ENCODE measurements at places on chromosomes 1 and 21.
A peak's percentile ranks its signal among the peaks of the same experiment; 100 is the strongest.

DNA sequence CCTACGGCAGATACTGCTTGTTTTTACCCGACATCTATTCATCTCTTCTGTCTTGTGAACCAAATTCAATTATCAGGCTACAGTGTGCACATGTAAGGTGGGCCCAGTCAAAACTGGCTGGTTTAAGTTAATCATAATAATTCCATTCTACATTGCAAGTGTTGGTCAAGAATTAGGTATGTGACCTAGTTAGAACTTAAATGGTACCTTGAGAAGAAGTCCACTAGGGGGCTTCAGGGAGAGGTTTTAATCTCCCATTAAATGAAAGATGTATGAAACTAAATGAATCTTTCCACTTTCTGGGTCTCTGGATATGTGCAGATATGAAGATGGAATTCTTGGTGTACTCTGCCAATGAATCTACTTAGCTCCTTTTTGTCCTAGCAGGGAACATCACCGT is 187.1 kb downstream of the CDC42BPA start:
- DNase-seq: no peak

GRCh38 chr21:38075833-38076587 is 159.8 kb upstream of the KCNJ6 start:
- no peak for DNase-seq

DNA sequence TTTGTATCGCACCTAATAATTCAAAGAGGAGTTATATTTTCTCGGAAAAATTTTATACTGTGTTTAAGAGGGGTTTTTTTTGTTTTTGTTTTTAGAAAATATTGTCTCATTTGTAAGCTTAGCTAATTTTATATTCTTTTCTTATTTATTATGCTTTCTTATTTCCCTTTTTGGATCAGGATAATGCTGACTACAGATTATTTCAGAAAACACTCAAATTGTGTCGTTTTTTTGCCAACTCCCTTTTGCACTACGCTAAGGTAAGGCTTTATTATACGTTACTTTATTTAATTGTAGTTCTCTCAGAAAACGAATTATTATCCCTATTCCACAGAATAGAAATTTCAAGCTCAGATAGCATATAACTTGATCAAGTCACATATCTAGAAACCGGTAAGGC is 26.8 kb upstream of the METTL18 start:
- no peak for DNase-seq

DNA sequence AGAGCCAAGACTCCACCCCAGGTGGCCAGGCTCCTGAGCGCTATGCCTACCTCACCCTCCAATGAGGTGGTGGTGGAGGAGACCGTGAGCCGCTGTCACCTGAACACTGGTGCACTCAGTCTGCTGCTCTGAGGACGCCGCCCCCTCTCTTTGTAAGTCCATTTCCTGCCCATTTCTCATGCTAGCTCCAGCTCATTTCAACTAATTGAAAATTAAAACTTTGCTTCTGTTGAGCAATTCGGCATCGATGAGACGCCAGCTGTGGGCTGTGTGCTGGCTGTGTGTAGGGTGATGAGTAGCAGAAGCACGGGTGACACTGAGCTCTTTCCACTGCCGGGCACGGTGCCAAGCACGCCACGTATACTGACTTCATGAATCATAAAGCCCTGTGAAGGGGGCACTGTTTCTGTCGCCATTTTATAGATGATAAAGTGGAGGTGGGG is 11.2 kb downstream of the TNFRSF1B start:
- peak; percentile 99 for DNase-seq
